Stomach (tissue), 19 donors: ENCODE measurements at places on chromosomes 7 and 10. TPM values are rescaled to one million over a fixed set of nuclear protein-coding genes. Genes with fewer than 3 reads are reported as not detected.

ITGB8 gene
- 7.6 TPM for total RNA-seq

FAM241B gene
- total RNA-seq = 0.58 TPM

- DNase-seq = no peak
These were observed 81.2 kb downstream of the HIPK2 start for GRCh38 chr7:139696552-139696951.

- DNase-seq = no peak
These were observed 69.4 kb downstream of the ZRANB1 start for GRCh38 chr10:125011171-125011925.

- no peak for DNase-seq
These were observed 12.9 kb upstream of the CDK6 start for GRCh38 chr7:92849322-92849721.

DNA sequence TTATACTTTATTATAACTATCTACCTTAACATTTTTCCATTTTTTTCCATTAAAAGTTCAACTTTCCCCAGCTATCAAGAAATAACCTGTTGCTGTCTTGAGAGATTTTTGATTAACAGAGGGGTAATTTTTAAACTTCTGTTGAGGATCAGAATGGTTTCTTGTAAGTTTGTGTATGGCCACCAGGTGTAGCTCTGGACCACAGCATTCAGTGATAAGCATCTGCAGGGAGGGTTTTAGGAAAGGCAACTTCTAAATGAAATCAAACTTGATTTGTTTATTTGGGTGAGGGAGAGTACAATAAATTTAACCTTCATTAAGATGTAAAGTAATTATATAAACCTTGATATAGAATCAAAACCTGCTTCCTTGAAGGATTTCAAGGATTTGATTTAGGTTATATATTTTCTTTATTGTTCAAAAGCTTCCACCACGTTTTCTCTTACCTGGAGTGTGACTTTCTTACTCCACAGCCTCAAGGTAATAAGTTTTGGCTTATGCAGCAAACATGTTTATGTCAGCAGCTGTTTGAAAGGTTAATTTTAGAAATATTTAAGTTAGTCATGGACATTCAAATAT lies 153.3 kb downstream of the STK31 start:
- DNase-seq = no peak
